ENCODE measurements at places on chromosomes 7 and 10.

- no peak for DNase-seq
Observed at GRCh38 chr7:41063116-41063515, 639.8 kb downstream of the INHBA start.

GRCh38 chr10:97049670-97050069 is 136.1 kb downstream of the SLIT1 start:
- no peak for DNase-seq

GRCh38 chr7:34675749-34676374 is 17.8 kb downstream of the NPSR1 start:
- peak; percentile 24 for DNase-seq

DNA sequence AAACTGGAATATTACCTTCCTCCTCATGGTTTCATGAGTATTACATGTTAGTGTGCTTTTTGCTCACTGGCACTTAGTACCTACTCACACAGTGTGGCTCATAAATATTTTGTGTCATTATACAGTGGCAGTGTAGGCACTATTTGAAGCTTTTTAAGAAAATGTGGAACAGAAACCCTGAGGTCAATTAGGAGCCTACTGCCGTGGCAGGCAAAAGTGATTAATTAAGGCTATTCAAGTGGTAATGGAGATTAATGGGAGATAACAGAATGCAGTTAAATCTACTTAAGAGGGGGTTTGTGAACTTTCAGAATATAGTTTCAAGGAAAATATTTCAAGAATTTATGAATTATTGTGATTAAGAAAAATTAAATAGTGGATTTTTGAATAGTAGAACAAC is 277.6 kb downstream of the HGF start:
- DNase-seq = no peak

DNA sequence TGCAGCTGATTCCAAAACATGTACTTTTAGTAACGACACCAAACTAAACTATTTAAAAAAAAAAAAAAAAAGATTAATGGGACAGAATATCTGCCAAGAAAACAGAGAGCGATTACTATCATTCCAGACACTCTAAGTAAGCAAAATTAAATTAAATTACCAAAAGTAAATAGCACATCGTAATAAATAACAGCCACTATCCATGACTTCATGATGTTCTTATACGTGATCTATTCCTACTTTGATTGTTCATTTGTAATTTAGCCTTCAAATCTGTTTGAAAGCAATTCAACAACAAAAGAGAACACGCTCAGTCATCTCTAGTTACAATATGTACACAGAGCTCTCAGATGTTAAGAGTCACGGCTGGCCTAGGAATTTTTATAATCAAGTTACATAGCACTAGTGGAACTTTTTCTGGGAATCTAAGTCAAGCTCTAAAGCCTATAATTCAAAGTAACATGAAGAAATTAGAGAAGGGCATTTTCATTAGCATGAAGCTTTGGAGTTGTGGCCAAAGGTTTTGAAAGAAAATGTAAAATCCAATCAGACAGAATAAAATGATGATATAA is 241.7 kb upstream of the NEBL start:
- no peak for DNase-seq

DNA sequence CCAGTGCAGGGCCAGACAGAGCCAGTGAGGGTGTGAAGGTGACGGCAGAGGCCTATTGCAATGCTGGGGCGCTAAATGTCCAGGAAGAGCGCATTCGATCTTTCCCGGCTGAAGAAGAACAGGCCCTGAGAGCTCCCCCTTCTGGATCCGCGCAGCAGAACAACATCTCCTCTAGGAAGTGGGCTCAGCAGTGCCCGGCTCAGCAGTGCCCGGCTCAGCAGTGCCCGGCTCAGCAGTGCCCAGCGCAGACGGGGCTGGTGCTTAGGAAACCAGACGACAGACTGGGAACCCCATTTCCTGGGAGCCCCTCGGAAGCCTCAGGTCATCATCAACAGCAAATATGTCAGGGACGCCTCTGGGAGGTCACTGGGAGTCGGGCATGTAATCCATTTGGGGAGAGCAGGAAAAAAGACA is 4.7 kb upstream of the NOS3 start:
- DNase-seq = peak; percentile 67

DNA sequence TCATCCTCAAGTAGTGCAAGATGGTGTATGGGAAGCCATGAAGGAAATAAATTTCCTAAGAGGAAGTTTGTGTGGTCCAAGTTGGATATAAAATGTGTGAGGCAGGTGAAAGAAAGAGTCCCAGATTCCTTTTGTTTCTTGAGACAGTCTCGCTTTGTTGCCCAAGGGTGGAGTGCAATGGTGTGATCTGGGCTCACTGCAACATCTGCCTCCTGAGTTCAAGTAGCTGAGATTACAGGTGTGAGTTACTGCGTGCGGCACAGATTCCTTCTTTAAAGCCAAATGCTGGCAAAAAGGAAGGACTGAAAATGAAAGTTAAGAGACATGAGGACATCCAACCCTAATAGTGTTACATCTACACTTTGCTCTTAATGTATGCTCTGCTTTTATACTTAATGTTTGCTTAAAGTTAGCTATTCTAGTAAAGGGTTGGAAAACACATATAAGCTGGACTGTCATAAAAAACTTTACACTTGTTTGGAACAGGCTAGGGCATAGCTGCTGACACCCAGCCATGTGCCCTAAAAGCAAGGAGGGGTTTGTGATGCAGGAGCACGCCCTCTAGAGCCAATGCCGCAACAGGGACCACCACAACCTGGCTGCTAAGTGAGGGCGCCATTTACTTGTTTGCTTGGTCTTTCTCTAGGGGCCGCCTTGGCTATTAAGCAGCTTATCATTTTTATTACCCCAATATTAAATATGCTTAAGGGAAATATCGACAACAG is 34.5 kb downstream of the CLEC2L start:
- DNase-seq = peak; percentile 7

- no peak for DNase-seq
Observed at GRCh38 chr7:149780636-149781419, 7.4 kb upstream of the ZNF467 start.

DNA sequence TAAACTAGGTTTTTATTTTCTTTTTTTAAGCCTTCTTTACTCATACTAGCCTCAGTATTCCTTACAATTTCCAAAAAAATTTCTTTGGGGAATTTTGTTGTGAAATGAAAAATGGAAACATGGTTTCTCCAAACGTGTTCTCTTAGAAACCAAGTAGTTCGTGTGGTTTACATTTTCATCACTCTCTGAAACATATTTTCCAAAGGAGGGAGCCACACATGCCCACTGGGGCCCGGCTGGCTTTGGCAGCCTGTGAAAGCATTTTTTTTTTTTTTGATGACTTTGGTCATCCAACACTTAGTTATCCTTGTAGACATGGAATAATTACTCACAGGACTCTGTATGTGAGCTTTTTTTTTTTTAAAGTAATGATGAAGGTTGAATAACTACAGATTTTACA is 169.6 kb downstream of the C7orf25 start:
- no peak for DNase-seq

DNA sequence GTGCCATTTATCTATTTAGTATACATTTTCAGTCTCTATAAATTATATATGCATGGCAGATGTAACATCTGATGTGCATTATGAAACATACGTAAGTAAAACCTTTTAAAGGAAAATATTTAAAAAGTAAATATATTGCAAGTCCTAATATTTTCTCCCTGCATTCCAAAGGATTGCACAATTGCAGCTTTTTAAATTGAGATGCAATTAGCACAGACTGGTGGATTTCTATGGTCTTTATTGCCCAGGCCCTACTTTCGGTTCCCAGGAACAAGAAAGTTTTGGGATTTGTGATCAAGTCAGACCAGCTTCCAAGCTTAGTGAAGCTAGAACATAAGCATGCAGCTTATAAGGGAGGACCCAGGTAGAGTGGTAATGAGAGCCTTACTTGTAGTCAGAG is 337.8 kb downstream of the NRG3 start:
- DNase-seq = no peak

DNA sequence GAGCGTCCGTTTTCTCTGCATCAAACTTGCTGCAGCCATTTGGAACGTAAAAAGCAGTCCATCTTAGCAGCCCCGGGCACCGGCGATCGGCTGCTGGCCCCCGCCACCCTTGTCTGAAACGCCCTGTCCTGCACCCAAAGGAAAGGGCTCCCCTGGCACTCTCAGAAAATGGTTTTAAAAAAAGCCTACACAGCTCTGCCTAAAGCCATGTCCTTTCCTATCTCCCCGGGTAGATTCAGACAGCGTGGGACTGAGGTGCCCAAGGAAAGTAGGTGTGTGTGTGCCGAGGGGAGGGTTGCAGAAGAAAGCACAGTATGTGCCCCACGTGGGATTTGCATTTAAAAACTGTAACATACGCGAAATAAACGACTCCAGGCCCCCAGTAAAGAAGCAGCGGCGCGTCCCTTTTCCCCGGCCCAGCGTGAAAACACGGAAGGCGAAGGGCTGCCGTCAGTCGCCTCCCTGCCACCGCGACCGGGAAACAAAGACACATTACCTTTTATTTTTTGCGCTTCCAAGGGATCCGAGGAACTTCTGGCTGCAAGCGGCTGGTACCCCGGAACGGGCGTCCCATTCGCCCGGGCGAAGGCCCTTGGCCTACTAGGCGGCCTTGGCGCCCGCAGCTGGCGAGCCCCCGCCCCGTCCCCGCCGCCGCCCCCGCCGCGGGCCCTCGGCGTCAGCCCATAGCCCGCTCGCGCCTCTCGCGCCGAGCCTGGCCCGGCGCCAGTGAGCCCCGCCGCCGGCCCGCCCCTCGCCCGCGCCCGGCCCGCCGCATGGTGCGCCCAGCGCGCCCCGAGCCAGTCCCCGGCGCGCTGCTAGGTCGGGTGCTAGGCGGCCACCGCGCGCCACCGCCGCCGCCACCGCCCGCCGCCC is 304.6 kb downstream of the PRPF18 start:
- no peak for DNase-seq

- DNase-seq = no peak
Observed at GRCh38 chr10:71720288-71720687, 710 bp upstream of the C10orf105 start.

- no peak for DNase-seq
Observed at GRCh38 chr10:33938001-33938400, 603.5 kb upstream of the NRP1 start.
